ENCODE measurements at places on chromosomes 5 and 9. TPM values are rescaled to one million over a fixed set of nuclear protein-coding genes. Genes with fewer than 3 reads are reported as not detected.

ZDHHC11 gene
- 6.4 TPM for total RNA-seq

TMEM171 gene
- total RNA-seq, result 179 TPM

DNA sequence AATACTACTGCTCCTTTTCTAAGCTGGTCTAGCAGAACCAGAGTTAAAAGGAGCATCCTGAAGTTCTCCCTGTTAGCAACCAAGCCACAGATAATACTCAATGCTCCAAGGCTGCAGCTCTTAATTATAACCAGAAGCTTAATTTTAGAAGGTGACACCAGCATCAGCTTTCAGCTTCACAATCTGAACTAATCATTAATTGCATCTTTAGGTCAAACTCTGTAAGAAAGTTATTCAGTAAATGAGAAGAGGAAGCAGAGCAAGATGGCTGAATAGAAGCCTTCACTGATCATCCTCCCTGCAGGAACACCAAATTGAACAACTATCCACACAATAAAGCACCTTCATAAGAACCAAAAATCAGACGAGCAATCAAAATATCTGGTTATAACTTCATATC lies 38.5 kb downstream of the APBA1 start:
- no peak for DNase-seq

DNA sequence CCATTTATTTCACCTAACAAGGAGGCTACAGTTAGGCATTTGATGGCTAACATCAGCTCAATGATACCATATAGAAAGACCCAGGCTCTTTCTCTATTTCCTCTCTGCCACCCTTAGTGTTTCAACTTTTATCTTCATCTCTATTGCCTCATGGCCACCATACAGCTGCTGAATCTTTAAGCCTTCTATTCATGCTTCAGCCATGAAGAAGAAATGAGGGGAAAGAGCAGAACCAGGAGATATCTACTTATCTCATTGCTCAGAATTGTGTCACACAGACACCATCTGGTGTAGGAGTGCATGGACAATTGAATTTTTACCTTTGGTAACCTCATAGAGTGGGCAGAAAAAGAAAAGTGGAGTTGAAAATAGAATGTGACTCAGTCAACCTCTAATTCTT lies 6.7 kb downstream of the GAPT start:
- DNase-seq, result no peak

DNA sequence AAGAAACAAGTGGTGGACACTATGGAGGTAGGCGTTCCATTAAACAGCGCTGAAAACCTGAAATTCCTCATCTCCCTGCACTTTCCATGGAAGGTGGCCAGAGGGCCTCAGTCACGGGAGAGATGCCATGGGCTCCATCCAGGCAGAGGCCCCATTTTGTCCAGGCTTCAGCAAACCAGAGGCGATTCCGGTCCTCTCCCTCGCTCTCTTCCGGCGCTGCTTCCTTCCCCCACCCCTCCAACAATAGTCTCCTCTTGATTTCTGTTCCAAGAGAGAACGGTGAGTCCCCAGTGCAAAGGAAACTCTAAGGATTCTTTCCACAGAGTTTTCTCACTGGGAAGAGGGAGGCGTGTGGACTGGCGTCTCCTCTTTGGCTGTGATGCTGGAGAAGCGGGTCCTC lies 7.5 kb downstream of the ZNF366 start:
- no peak for DNase-seq

- DNase-seq, result no peak
Measured at GRCh38 chr5:154196955-154197652, 6.6 kb downstream of the GALNT10 start.

Data from transverse colon (tissue), 4 donors.